NCI-H1092 treated with DMSO at 0.1 percent for 48 hours (cell line): ENCODE measurements at places on chromosomes 2 and 18.

DNA sequence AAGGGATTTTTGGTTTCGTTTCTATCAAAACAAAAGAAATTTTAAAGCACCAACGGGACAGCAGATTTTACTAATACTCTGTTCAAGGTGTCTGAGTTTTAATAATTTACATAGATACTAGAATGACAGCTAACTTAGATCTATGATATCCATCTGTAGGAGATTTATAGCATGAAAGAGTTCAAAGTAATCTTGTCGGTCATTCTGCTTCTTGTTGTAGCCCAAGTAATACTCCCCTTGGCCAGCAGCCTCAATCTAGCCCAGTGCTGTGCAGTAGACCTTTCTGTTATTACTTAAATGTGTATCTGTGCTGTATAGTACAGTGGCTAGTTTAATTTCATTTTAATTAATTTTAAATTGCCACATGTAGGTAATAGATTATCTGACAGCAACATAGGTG is 44.7 kb downstream of the ANKRD12 start:
- no peak for DNase-seq

DNA sequence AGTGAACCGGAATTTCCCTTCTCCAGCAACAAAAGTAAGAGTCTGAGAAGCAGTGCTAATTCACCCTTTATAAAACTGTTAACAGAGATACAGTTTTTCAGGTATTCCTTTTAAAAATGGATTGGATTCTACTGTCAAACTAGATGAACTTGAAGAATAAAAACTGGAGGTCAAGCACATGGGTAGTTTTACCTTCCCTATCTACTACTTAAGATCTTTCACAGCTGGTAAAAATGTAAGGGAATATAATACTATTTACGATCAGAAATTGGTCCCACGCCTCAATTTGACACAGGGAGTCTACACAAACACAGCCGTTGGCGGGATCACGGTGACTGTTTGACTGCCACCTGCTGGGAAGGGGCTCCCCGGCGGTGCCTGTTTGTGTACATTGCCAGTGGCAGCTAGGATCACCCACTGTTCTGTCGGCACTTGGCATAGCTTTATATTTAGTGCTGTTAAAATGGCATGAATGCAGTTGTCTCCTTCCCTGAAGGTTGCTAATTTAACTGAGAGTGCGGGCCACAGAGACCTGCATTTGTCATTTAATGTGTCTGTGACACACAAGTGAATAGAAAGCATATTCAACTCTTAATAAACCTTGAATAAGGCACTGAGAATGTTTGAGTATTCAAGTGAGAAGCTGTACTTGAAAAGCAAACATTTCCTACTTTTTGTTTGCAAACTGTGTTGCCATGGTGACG is 59.5 kb downstream of the ABCG8 start:
- DNase-seq, result peak; percentile 66

DNA sequence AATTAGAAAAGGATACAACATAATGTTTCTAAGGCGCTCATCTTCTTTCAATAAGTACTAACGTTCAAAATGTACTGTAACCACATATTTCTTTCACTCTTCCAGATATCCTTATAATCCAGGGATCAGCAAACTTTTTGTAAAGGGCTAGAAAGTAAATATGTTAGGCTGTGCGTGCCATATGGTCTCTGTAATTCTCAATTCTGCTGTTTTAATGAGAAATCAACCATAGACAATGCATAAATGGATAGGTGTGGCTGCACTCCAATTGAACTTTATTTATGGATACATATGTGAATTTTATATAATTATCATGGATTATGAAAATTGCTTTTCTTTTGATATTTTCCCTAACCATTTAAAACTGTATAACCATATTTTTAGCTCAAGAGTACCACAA is 459.4 kb downstream of the EPHA4 start:
- DNase-seq, result no peak

DNA sequence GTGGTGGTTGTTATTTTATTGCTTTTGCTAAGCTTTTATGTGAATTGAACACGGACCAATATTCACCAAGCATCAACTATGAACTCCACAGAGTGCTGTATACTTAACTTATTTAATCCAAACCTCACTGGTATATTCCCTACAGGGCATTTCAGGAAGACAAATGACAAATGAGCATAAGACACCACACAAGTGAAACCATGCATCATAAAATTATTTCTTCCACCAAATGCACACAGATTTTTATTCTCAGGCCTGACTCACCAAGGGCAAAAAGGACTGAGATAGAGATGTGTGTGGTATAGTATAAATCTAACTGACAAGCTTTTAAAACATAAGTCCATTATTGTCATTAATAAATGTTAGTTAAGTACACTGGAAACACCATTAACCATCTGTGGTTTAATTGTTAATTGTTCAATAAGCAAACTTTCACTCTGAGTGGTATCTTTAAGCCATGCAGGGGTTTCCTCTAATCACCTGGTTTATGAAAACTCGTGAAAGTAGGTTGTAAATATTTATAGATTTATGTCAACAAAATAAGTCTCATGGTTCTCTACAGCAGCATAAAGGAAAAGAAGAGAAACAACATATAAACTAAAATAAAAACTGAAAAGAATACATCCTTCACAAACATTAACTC is 77.6 kb upstream of the CRIM1 start:
- DNase-seq, result no peak

DNA sequence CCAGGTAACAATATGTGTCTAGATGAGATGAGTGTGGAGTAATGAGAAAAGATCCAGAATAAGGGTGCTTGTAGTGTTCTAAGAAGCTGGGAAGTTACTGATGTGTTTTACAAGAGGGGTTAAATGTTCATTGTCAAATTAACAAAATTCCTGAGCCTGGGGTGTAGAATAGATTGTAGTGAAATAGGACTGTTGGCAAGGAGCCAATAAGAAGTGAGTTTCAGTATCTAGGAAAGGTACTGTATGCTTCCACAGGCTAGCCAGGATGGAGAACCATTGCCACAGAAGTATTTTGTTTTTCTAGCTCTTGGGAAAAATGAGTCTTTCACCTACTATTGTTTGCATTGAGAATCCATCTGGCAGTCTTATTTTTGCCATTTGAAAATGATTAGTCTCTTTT is 10.5 kb downstream of the DOK6 start:
- DNase-seq, result no peak

GRCh38 chr2:60570251-60570650 is 16.8 kb upstream of the BCL11A start:
- no peak for DNase-seq

GRCh38 chr2:232097260-232097659 is 135.7 kb downstream of the DIS3L2 start:
- no peak for DNase-seq

DNA sequence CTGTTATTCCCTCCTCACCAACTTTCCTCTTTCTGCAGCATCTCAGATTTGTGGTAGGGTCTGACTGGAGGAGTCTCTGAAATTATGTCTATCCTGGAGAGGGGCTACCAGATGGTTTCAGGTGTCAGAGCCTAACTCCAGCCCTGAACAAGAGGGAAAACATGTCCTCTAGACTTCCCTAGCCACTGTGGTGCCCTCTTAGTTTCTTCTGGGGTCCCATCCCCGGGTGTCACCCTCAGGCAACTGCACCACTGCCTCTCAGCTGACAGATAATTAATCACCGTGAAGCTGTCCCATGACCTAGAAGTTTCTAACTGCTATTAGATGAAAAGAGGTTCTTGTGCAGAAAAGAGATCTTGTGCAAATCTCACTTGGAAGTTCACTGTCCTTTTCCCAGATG is 95.1 kb upstream of the CELF4 start:
- DNase-seq, result no peak

DNA sequence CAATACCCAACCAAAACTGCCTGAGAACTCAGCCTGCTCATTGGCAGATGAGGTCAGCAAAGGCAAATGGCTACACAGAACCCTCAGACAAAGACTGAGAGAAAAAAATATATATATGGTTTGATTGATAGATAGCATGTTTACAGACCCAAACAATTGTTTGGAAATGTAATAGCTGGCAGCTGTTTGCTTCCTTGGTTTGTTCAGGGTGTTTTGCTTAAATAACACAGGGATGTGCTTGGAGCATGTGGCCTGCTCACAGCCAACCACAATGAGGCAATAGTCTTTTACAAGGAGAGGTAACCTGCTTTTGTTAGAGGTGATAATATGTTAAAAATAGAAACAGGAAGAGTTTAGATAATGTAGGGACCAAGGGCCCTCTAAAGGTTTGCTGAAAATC is 84.5 kb downstream of the PDK1 start:
- DNase-seq, result no peak

- no peak for DNase-seq
These were observed 6.1 kb downstream of the CHMP1B start for GRCh38 chr18:11857177-11857887.

DNA sequence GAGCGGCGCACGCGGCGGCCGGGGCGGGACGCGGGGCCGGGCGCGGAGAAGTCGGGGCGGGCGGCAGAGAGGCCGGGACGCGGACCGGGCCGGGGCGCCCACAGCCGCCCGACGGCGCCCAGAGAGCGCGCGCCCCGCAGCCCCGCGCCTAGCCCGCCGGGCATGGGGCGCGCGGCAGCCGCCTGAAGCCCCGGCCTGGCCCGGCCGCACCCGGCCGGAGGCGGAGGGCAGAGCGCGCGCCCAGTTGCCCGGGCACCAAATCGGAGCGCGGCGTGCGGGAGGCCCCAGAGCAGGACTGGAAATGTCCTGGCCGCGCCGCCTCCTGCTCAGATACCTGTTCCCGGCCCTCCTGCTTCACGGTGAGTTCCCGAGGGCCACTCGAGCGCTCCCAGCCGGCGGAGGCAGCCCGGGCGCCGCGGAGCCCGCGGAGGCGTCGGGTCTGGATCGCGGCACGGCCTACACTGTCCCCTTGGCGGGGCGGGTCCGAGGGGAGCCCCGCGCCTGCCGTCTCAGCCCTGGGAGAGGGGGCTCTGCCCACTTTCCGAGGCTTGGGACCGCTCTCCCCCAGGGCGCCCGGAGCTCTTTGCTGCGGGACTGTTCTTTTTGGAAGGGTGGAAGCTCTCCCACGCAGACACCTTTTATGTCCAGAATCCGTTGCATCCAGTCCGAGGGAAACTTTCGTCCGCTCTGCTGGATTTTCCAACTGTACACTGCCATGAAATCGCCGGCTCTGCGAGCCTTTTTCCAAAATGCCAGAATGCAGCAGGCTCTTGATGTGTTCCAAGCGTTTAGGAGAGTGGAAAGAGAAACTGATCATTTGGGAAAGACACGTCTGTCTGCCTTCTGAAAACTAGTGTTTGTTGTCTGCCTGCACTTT is 484 bp downstream of the APCDD1 start:
- peak; percentile 11 for DNase-seq

DNA sequence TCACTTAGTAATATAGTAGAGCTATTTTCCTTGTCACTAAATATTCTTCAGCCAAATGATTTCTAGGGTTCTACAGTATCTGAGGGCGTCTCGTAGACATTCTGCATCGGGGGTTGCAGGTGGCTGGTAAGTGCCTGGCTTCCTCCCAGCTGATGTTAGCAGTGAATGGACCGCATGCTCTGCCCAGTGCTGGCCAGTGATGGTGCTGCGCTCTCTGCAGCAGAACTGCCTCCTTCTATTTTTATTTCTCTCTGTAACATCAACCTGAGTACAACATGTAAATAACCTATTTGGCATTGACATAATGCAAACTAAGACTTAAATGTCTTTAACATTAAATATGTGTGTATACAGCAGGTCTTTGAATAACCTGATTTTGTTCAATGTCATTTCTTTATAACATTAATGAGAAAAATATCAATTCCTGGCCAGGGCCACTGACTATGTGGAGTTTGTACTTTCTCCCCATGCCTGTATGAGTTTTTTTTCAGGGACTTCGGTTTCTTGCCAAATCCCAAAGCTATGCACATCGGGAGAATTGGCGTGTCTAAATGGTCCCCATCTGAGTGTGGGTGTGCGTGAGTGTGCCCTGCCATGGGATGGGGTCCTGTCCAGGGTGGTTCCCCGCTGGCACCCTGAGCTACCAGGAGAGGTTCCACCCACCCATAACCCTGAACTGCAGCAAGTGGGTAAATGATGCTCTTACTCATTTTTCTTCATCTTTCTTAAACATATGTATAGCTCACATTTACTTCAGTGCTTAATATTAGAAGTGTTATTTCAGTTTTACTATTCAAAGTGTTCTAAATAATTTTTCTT is 278.2 kb upstream of the EPAS1 start:
- peak; percentile 5 for DNase-seq

- DNase-seq, result no peak
These were observed 91.4 kb upstream of the CABLES1 start for GRCh38 chr18:23043803-23044376.

- no peak for DNase-seq
These were observed 201.2 kb downstream of the CBLN2 start for GRCh38 chr18:72342933-72343332.

DNA sequence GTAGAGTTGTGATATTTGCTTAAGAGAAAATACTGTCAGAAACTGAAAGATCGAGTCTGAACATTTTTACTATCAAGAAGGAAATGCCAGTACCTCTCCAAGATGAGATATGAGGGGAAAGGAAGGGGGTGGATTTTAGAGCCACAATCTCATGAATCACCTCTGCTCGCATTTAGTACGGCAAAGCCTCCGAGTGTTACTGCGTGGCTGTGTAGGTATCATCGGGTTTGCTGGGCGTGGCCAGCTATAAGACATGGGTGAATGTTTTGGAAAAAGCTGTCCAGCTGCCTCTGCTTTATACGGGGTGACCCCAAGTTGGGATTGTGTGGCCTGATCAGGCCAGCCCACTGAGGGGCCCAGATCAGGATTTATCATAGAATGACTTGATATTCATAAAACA is 826.4 kb downstream of the SOCS6 start:
- no peak for DNase-seq

GRCh38 chr2:134739879-134740301 is 21.1 kb upstream of the TMEM163 start:
- DNase-seq, result no peak

DNA sequence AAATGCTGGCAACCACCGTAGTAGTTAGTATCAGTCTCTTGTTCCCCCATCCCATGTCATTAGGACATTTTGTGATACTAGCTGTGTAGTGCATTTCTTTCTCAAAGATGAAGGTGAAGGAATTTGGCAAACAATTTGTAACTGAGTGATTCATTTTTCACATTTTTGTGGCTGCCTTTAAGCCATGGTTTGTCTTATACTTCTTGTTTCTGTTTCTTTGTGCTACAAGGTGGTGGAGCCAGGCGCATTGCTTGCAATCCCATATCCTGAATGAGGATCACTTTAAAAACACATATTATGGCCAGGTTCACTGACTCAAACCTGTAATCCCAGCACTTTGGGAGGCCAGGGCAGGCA is 40.6 kb downstream of the GPD2 start:
- DNase-seq, result no peak

DNA sequence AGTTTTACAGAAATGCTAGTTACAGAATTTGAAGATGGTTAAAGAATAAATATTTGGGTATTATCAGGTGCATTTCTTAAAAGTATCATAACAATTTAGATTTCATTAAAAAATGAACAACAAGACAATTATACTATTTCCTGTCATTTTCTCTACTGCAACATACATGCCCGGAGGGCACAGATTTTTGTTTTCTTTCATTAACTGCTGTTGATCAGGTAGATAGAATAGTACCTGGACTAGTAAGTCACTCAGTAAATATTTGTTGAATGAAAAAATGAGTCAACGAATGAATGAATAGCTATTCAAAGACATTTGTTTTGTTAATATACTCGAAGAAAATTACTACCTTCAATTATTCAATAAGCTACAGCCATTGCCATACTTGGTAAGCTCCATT is 531.2 kb upstream of the VRK2 start:
- no peak for DNase-seq
